ENCODE measurements at places on chromosomes 1 and 21.
A peak's percentile ranks its signal among the peaks of the same experiment; 100 is the strongest.

DNA sequence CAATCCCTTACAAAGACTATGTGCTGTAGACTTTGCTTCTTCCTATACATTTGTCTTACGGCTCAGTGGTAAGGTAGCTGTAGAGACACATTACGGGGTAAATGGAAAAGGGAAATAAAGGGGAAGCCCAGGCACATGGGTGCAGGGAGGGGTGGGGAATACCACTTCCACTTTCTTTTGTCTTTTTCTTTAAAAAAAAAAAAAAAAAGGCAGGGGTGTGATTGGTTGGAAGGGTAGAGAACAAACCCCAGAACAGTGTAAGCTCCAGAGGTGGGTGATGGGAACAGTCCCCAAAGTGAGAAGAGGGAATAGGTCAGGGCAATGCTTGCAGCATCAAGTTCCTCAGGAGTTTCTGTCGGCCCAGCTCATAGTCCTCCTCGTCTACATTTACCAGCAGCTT lies 3.9 kb downstream of the NIT1 start:
- DNase-seq, result no peak

- DNase-seq, result no peak
These were observed 119.3 kb downstream of the RERE start for GRCh38 chr1:8698012-8698630.

- peak; percentile 89 for DNase-seq
These were observed 102.0 kb downstream of the BEND5 start for GRCh38 chr1:48674641-48675040.

- DNase-seq, result no peak
These were observed 28.5 kb upstream of the XPR1 start for GRCh38 chr1:180603223-180603849.

All from fibroblast of lung (primary cell).